ENCODE measurements at places on chromosomes 7 and 10.

- DNase-seq: no peak
These were observed 1.7 kb downstream of the GPR158 start for GRCh38 chr10:25176421-25176968.

GRCh38 chr7:56046721-56047445 lies 4.4 kb downstream of the PSPH start:
- no peak for DNase-seq

DNA sequence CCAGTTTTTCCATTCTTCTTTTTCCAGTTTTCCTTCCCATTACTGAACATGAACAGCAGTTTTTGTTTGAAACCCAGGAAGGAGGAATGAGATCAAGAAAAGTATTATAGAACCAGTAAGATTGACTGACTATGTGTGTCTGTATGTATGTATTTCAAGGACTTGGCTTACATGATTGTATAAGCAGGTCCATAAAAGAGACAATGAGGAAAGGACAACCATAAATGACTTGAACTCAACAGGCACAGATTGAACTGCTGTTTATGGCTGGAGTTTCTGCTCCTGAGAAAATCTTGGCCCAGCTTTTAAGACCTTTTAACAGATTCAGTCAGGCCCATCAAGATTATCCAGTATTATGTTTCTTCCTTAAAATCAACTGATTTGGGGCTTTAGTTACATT lies 39.1 kb downstream of the TMEM106B start:
- DNase-seq: no peak

DNA sequence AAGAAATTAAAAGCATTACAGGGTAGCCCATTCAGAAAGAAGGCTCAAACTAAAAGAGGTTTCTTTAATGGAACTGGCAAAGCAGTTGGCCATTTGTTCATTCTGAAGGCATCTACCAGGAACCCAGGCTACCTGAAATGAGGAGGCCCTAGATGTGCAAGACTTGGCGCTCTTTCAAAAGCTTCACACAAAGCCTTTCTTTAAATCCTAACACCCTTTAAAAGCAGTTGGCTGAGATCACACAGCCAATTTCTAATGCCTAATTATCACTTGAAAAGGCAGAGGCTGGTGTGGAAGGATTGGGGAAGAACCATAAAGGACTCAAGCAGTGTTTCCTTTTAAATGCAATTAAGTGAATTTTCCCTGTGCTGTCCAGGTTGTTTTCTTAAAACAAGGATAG lies 23.2 kb downstream of the PPP1R17 start:
- no peak for DNase-seq

- peak; percentile 84 for DNase-seq
These were observed 10.8 kb upstream of the PYROXD2 start for GRCh38 chr10:98425511-98426352.

Measured in OCI-M1 (cell line).